Activated CD4-positive, alpha-beta T cell treated with anti-CD3 and anti-CD28 coated beads, Interleukin-2, amount 10 ng/mL, durations not matched to agents 7 days and 5 days (primary cell): ENCODE measurements at places on chromosomes 4 and X.
A peak's percentile ranks its signal among the peaks of the same experiment; 100 is the strongest.

DNA sequence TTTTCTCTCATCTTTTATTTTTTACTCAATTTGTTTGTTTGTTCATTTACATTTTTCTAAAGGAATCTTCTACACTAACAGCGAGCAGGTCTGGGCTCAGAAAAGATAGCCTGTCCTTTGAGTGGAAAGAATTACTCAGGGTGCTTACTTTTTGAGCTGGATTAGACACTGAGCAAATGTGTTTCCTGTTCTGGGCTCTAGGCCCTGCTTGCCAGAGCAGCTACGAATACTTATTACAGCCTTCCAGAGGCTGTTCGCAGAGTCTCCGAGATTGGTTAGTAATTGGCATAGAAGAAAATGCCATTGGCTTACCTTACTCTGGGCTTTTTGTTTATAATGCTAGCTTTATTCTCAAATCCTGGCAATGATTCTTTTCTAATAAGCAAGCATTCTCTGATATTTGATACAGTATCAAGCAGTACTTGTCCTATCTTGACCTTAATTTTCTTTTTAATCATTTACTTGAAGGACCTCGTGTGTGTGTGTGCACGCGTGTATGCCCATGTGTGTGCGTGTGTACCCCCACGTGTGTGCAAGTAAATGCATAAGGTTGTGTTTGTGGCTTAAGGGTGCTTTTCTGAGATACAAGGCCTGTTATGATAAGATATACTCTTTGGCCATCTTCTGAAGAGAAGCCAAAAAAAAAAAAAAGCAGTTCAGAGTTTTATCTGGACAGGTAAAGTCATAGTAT lies 76.2 kb upstream of the GRXCR1 start:
- DNase-seq, result no peak

- no peak for DNase-seq
Observed at GRCh38 chrX:2401201-2401589, 99.6 kb downstream of the DHRSX start.

GRCh38 chrX:118459494-118459893 lies 36.1 kb upstream of the DOCK11 start:
- peak; percentile 34 for DNase-seq

- DNase-seq, result no peak
Observed at GRCh38 chr4:74772783-74773182, 21.5 kb downstream of the BTC start.

DNA sequence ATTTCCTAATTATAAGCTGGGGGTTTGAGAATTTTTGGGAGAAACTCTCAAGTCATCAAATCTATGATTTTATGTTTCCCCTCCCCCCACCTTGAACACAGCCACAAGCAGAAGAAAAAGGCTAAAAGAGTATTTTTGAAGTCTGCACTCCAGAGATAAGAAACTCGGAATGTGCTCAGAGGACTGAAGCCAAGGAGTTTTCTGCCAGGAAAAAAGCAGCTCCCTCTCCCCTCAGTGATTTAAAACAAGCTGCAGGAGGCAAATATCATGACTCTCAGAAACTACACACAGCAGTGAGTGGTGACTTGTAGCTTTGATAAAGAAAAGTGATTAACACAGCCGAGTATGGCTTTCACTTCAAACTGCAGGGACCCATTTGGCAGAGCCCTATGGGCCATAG lies 800.2 kb upstream of the FTHL17 start:
- no peak for DNase-seq

DNA sequence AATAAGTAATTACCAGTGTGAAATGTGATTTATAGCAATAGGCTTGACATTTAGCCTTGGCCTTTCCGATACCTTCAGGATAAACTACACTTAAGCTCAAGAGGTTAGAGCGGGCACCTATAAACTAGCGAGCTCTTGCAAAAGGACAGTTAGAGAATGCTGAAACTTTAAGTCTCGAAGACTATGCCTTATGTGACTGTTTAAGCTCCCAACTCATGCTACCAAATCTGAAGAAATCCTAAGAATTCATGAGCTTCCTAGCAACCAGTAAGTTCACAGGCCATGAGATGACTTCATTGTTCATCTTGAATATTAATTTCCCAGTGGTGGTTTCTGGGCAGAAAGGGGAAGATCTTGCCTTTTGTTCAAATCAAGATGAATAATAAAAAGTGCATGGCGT lies 4.7 kb downstream of the STOX2 start:
- no peak for DNase-seq

DNA sequence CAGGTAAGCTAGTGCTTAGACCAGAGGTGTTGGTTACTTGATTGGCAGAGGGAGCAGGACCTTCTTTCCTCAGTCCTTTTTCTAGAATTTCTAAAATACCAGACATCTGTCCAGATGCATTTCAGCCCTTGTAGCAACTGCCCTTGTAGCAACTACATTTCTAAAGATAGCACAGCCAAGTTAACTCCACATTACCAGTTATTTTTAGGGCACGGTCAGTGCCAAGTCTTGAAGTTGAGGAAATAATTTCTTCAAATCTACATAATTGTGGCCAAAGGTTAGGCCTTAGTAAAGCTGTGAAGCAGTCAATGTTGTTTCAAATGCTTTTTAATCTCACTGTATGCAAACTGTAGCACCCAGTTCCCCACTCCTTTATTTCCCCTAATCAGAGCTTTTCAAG lies 62.9 kb downstream of the MID1IP1 start:
- no peak for DNase-seq

- DNase-seq, result no peak
Observed at GRCh38 chr4:89904524-89904923, 9.9 kb downstream of the MMRN1 start.

- DNase-seq, result no peak
Observed at GRCh38 chr4:181677201-181677600, 566.0 kb upstream of the TENM3 start.

GRCh38 chr4:97987019-97987648 lies 156.1 kb downstream of the STPG2 start:
- DNase-seq, result no peak

GRCh38 chr4:109390115-109390768 lies 43.4 kb upstream of the SEC24B start:
- DNase-seq, result no peak

- no peak for DNase-seq
Observed at GRCh38 chr4:80265571-80266252, 752 bp upstream of the FGF5 start.

GRCh38 chr4:184587221-184587620 lies 62.0 kb downstream of the CASP3 start:
- no peak for DNase-seq

DNA sequence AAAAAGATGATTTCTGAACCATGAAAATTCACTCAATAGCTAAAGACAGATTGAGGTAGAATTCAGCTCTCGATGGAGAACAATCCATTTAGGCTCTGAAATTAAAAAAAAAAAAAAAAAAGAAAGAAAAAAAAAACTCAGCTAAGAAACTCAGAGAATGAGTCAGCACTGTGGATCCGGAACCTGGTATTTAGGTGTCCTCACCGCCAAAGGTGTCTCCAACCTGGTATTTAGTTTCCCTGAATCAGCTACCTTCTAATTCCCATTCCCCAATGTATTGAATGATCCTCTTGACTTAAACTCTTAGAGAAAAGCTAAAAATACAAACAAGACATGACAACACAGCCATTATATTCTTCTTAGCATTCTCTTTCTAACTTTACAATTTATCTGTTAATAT lies 150.3 kb upstream of the RASGEF1B start:
- no peak for DNase-seq

DNA sequence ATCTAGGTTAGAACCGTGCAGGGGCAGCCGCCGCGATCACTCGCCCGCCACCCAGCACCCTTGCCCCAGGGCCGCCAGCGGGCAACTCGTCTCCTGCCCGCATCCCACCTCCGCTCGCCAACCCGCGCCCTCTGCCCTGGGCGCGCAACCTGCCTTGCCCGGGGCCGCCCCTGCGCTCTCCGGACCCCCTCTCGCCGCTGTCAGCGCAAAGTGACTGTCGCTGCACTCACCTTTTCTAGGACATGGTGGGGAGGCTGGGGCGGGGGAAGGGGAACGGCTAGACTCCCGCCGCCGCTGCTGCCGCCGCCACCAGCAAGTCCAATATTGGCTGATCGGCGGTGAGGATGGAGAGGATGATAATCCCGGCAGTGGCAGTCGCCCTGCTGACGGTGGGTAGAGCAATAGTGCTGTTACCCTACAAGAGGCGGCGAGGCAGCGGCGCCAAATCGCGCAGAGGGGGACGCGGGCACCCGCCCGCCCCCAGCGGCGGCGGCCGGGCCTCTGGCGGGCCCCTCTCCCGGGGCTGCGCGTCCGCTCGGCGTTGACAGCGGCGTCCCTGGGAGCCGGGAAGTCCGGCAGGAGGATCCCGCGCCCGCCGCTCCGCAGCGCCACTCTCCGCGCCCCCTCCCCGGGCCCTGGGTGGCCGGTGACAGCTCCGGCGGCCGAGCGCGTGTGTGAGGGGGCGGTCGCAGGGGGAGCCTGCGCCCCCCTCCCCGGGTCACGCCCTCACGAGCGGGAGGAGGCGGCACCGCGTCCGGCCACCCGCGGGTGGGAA lies 2.3 kb upstream of the NR3C2 start:
- peak; percentile 30 for DNase-seq

DNA sequence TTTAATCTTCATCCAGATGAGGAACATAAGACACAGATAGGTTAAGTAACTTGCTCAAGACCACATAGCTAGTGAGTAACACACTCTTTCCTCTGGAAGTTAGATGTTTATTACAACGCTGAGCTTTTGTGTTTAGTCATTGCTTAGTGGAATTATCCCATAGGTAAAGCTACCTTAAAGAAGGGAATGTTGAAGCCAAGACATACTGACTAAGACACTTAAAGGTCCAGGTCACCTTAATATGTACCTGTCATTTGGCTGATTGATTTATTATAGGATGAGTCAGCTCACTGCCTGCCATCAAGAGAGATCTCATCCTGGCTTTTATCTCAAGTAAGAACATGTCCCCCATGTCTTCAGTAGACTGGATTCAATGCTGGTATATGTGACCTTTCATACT lies 53.4 kb downstream of the KDR start:
- no peak for DNase-seq

DNA sequence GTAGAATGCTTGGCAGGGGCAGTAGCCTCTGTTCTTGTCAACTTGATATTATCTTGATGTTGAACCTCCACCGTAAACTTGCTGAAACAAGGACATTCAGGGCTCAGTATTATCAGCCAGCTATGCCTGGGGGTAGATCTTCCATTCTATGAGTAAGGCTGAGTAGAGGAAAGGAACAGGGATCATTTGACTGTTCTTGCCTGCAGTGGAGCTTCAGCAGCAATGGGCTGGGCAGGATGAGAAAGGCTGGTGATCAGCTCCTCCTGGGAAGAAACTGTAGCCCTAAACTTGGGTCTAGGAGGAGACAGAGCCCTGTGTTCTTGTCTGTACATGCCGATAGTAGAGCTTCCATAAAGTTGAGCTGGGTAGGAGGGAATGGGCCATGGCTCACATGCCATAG lies 127.2 kb downstream of the CCSER1 start:
- no peak for DNase-seq

DNA sequence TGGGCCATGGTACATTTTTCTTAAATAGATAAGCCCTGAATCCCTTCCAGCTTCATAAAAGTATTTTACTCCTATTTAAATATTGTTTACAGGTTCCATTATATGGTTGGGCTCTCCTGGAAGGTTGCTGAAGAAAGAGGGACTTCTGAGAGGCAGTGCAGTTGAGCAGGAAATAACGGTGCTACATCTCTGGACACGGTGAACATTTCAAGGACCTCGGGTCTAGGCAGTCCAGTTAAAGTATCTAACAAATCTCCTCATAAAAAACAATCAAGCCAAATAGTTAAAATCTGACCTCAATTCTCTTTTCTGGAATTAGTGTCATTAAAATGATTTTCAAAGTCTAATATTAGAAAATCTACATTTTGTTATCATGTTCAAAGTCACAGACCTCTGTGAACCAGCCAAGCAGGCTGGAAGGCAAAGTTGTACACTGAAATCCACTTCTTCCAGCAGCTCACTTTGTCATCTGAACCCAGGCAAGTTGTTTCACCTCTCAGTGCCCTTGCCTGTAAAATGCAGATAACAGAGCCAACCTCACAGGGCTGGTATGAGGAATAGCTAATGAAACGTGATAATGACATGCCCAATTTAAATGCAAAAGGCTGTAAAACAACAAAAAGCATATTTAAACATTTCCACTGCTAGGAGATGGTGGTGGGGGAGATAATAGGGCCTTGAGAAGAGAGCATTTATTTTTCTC lies 267.0 kb upstream of the KLF3 start:
- DNase-seq, result no peak

- DNase-seq, result no peak
Observed at GRCh38 chr4:47194036-47194737, 162.8 kb downstream of the GABRB1 start.

DNA sequence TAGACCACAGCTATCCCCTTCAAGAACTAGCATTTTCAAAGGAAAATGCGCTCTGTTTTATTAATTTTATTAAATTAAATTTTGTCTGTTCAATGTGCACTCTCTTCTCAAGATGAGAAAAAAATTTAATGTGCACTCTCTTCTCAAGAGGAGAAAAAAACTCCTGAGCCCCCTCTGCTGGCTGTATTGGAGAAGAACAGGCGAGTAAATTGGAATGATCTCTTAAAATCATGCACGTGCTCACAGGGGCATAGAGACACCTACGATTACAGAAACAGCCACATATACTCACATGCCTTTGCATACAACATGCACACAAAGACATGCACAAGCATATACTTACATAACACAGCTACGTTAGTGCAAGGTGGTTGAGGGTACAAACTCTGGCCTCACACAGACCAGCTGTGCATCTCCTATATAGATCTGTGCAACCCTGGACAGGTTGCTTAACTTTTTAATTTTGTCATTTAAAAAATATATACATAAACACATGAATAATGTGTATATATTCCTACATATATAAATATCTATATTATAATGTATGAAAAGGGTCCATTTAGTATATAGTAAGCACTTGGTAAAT lies 176.2 kb upstream of the CXorf66 start:
- DNase-seq, result peak; percentile 29

- DNase-seq, result no peak
Observed at GRCh38 chr4:118373614-118374255, 20.9 kb upstream of the PRSS12 start.

- no peak for DNase-seq
Observed at GRCh38 chr4:4791299-4792111, 68.0 kb upstream of the MSX1 start.

GRCh38 chr4:2794486-2795299 lies 1.8 kb downstream of the SH3BP2 start:
- no peak for DNase-seq

- DNase-seq, result no peak
Observed at GRCh38 chr4:123555807-123556273, 159.2 kb downstream of the SPRY1 start.

GRCh38 chrX:154323537-154323936 lies 27.9 kb downstream of the TKTL1 start:
- no peak for DNase-seq

DNA sequence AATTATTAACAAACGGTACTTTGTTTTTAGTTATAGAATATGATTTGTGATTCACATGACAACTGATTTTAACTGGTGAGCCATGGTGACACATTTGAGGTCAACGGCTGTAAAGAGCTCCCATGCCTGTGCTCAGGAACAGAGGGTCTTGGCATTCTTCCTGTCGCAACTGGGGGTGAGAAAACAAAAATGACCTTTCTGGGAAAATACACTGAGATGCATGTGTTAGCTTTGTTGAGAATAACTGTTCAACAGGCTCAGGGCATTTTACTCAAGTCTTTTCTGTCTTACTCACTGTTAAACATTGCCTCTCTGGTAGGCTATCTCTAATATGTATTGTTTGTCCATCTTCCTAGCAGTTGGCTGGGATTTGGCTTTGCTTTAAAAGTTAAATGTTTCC lies 57.1 kb upstream of the HPGD start:
- DNase-seq, result no peak
